Stimulated activated CD4-positive, alpha-beta T cell treated with anti-CD3 and anti-CD28 coated beads, Interleukin-15, amount 100 ng/mL, for 1 hour (primary cell): ENCODE measurements at places on chromosomes 2 and 18.

DNA sequence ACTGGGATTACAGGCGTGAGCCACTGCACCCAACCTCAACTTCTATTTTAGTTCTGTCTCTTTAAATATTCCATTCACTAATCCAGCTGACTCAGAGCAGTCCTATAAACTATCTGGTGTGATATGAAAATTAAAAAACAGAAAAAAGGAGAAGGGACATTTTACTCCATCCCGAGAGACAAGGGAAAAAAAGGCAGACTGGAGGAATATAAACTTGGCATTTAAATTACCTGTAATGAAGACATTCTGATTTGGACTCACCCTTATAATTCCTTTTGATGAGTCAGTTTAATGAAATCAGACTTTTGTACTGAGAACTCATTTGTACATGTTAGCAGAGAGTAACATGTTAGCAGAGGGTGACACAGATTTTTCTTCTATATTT, 74.8 kb upstream of the RIOK3 start:
- DNase-seq = no peak

GRCh38 chr2:9300214-9300613, 93.6 kb downstream of the ASAP2 start:
- no peak for DNase-seq

DNA sequence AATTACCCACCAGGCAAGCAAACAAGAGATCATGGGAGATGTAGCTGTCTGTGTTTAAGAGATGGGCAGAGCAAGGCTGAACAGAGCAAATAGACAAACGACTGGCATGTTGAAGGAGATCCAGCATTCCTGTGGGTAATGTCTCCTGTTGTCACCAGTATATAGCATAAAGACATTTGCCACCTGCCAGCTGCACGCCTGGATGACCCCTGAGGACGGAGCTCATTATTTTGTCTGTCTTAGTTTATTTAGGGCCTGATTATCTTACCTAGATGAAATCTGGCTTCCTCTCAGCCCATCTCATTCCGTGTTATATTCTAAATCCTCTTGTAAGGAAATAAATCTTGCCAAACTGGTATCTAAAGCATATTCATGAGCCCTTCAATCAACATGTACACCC, 510.3 kb upstream of the LINC00305 start:
- DNase-seq = no peak

GRCh38 chr2:173119944-173120343, 44.3 kb downstream of the MAP3K20 start:
- DNase-seq = no peak

- DNase-seq = no peak
Observed at GRCh38 chr2:237978058-237978712, 11.4 kb downstream of the UBE2F start.

DNA sequence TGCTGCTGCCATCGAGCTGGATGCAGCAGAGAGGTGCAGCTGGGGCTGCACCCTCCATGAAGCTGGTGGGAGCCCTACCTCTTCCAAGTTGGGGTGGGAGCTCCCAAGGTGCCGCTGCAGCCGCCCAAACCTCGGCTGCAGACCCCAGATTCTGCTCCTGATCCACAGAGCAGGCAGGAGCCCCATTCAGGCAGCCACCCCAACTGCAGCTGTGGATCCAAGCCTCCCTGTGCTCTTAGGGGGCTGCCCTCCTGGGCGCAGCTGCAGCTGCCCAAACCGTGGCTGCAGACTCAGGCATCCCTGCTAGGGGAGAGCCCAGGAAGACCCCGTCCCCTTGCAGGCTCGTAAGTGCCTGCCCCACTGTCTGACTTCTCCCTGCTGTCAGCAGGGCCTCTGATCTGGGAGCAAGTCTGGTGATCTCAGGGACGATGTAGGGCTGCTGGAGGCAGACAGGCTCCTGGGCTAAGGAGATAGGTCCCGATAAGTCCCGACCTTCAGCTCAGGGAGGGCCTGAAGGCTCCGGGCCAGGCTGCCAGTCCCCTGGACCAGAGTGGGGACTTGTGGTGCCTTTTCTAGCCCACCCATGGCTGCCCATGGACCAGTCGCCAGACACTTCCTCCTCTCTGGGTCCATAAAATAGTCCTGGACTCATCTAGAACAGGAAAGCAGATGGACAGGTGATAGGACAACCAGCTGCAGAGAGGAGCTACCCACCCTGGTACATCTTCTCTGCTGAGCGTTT, 767.1 kb upstream of the CDH7 start:
- DNase-seq = no peak

GRCh38 chr2:10036095-10036884, 7.1 kb upstream of the KLF11 start:
- peak; percentile 26 for DNase-seq

GRCh38 chr2:187360286-187360685, 87.8 kb downstream of the CALCRL start:
- no peak for DNase-seq

GRCh38 chr18:11654736-11655605, 34.1 kb upstream of the GNAL start:
- no peak for DNase-seq

- no peak for DNase-seq
Observed at GRCh38 chr2:198441246-198441645, 636.9 kb downstream of the PLCL1 start.

- no peak for DNase-seq
Observed at GRCh38 chr2:119005555-119005954, 63.6 kb downstream of the MARCO start.

DNA sequence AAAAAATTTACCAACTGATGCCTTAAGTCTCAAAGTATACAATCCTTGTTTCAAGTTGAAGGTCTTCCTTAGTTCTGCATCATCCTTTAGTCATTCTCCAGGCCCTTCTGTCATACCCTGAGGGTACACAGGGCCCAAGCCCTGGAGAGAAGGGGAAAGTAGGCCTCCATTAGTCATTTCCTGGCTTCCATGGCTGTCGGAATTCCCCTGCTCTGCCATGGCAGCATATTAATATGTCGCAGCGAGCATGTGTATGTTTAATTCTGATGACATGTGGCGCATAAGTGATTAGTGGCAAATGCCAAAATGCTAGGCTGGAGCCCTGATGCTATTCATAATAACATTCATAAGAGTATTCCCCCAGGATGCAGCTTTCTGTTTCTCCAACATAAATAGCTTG, 22.1 kb downstream of the GPR39 start:
- DNase-seq = no peak

DNA sequence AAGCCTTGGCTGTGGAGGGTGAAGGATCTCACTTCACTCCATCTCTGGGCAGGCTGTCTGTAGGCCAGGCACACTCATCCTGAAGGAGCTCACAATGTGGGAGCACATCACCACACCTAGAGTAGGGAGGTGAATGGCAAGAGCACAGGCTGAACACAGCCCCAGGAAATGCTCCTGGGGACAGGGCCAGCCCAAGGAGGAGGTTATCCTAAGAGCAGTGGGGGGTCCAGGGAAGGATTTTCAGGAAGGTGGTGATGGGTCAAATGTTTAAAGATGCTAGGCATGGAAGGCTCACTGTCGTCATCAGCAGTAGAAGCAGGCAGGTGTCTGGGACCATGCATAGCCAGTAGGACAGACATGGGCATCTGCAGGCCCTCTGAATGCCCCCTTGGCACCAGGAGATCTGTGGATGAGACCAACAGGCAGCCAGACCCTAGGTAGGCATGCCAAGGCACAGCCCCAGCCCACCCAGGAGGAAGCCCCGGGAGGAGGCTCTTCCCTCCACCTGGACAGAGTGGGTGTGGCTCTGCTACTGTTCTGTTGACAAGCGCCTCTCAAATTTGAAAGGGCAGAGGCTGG, 91.7 kb upstream of the RAB6C start:
- no peak for DNase-seq

DNA sequence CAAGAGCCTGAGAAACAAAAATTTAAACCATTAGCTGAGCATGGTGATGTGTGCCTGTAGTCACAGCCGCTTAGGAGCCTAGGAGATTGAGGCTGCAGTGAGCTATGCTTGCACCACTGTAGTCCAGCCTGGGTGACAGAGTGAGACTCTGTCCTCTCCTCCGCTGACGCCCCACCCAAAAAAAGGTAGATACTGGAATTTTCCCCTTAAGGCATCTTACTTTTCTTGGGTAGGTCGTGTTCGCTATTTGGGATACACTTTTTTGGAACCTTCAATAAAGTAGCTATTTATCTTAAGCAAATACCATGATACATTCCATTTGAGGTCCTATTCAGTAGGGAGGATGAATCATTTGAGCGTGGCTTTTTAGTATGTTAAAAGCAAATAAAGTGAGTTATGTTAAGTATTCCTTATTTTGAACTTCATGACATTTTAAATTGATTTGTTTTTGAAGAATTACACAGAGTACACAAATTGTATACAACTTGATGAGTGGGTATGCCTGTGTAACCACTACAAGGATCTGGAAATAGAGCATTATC, 38.7 kb downstream of the RALBP1 start:
- DNase-seq = no peak

- no peak for DNase-seq
Observed at GRCh38 chr2:59440491-59440890, 1113.0 kb downstream of the BCL11A start.

- peak; percentile 2 for DNase-seq
Observed at GRCh38 chr18:11849841-11850634, 1.2 kb upstream of the CHMP1B start.

GRCh38 chr2:94987074-94988020, 38.2 kb upstream of the MAL start:
- DNase-seq = no peak

DNA sequence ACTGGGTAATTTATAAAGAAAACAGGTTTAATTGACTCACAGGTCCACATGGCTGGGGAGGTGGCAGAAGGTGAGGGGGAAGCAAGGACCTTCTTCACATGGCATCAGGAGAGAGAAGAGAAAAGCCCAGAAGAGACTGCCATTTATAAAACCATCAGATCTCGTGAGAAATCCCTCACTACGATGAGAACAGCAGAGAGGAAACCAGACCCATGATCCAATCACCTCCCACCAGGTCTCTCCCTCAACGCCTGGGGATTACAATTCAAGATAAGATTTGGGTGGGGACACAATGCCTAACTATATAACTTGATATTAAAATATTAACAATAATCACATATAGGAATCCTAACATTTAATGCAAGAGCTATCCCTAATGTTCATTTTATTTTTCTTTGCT, 31.8 kb downstream of the MEMO1 start:
- no peak for DNase-seq

DNA sequence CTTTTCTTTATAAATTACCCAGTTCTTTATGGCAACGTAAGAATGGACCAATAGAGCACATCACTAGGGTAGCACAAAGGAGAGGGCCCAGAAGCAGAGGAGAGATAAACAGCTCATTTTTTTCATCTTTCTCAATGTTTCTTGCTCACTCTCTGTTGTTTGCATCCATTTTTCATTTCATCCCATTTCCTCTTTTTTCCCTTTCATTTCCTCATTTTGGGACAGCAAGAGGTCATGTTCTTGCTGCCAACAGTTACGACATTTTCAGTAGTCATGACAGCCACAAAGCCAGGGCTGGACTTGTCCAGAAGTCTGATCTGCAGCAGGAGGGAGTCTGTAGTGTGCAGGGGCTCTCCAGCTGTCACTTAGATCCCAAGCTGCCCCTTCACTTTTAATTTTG, 52.7 kb upstream of the CYP1B1 start:
- DNase-seq = no peak
